NCI-H460 (cell line): ENCODE measurements at places on chromosomes 16 and 17. TPM values are rescaled to one million over a fixed set of nuclear protein-coding genes. Genes with fewer than 3 reads are reported as not detected.

GRCh38 chr16:60407034-60407433, 1629.2 kb downstream of the CDH8 start:
- no peak for DNase-seq

DNA sequence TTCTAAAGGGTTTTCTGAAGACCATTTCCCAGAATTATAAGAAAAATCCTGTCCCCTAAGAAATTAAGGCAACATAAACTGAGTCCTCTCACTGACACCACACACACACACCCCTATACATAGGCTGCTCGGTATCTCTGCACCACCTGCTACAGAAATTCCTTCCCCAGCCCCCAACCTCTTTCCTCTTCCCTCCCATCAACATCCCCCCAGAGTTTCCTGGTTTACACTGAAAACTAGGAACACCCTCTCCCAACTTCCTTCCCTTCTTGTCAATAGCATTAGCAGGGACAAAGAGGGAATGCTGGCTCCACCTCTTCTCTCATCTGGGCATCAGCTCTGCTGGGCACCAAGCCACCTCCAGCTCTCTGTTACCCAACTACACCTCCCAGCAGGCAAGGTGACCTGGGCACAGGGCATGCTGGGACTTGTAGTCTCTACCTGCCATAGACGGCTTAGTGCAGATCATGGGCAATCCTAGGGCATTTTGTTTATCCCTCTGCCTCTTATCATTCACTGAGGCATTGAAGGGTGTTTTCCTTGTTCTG, 15.7 kb downstream of the CAVIN1 start:
- DNase-seq, result no peak

DNA sequence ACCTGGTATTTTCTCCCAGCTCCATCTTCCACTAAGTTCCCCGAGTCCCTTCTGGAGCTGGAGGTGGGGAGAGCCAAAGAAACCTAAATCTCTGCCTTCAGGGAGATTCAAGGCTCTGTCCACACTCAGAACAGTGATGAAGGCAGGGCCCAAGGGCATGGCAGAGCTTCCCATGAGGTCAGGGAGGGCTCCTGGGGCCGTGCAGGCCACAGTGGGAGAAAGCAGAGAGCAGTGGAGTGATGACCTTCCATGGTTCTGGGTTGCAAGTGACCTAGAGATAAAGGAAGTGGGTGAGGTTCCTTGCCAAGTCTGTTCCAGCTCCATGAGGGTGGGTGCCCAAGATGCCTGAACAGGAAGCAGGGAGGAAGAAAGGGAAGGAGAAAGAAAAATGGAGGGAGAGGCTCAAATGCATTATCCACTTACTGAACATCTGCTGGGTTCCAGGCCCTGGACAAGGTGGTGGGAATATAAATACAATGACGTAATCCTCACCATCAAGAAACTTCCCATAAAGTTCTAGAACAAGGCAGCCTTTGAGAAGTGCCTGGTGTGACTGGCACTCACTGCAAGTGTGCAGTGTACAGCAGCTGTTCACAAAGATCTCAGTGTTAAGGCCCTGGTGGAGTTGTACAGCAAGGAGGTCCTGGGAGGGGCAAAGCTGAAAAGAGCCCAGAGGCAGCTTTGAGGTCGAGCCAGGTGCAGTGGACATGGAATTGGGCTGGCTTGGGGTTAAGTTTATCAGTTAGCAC, 13.3 kb downstream of the TBKBP1 start:
- DNase-seq, result no peak

DNA sequence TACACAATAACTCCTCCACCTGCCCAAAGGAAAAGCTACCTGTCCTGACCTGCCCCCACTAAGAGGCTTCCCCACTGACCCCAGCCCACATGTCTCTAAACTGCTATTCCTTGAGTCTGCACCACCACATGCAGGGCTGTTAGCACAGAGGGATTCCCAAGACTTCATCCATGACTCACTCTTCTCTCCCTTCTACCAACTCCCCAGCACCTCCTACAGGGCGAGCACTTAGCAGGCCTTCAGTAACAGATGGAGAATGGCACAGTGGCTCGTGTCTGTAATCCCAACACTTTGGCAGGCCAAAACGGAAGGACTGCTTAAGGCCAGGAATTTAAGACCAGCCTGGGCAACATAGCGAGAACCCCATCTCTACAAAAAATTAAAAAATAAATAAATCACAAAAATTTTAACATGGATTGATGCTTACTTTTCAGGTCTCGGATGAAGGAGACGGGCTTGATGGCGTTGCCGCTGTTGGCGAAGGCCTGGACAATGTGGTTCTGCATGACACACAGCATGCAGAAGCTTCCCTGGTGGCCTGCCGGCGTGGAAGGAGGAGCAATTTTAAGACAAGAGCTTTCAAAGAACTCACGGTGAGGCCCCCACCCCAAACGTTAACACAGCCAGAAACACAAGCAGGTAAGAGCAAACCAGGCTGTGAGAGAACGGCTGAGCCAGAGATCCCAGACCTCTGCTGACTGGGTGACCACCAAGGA, 12.0 kb downstream of the USP36 start:
- DNase-seq, result peak; percentile 33

GRCh38 chr17:73800893-73801292, 156.6 kb upstream of the SDK2 start:
- no peak for DNase-seq

DNA sequence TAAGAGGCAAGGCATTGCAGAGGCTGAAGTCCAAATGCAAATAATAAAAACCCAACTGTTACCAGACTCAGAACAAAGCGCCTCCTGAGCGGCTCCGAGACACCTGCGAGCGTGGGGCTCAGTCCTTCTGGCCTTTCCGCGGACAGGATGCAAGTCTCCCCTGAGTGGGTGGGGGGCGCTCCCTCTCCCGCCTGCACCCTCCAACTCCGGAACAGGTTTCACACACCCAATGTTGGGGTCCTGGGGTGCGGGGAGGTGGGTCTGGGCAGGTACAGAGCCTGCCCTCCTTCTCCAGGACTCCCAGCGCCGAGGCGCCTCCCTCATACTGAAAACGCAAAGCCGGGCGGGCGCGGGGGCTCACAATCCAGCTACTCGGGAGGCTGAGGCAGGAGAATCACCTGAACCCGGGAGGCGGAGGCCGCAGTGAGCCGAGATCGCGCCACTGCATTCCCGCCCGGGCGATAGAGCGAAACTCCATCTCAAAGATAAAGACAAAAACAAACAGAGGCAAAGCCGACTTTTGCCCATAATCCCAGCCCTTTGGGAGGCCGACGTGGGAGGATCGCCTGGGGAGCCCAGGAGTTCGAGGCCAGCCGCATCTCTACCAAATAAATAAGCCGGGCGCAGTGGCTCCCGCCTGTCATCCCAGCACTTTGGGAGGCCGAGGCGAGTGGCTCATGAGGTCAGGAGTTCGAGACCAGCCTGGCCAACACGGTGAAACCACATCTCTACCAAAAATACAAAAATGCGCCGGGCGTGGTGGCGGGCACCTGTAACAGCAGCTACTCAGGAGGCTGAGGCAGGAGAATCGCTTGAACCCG, 893 bp downstream of the GINS2 start:
- DNase-seq, result no peak

- DNase-seq, result peak; percentile 78
These were observed 64.6 kb downstream of the FTO start for GRCh38 chr16:53768593-53768992.

- DNase-seq, result no peak
These were observed 93.3 kb downstream of the HELZ start for GRCh38 chr17:67151717-67152116.

DNA sequence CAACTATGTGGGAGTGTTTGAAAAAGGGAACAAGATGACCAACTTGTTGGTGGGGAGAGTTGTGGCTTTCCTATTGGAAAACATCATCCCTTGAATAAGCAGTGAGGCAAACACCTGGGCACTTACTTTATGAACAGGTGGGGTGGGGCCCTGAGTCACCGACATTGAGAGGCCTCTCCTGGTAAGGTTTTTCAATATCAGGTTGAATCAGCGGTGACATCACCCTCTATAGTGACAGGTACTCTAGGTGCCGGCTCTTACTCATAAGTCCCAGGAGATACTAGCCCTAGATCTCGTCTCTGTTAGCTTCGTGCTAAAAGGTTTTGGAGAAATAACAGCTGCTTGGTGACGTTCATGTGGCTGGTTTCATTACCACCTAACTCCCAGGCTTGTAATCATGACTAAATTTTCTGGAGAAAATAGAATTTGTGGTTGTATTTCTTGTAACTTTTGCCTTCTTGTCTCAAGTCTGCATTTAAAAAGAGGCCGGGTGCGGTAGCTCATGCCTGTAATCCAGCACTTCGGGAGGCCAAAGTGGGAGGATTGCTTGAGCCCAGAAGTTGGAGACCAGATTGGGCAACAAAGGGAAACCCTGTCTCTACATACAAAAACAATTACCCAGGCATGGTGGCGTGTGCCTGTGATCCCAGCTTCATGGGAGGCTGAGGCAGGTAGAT, 19.3 kb downstream of the CDH1 start:
- no peak for DNase-seq

GRCh38 chr16:65377195-65377594, 255.3 kb upstream of the CDH11 start:
- no peak for DNase-seq

DNA sequence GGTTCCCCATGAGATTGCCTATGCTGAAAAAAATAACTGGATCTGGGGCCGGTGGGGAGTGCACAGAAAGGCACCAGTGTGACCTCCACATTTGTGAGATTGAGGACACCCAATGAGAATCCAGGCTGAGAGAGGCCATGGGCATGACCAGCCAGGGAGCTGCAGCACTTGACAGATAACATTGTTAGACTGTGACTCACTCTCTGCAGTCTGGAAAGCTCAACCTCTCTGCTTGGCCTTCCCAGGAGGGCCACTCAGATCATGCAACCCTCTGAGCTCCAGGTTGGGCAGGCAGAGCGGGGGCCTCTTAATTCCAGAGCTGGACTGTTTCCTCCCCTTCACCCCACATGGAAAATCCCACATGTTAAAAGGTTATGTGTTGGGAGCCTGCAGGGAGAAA, 30.1 kb downstream of the FZD2 start:
- peak; percentile 38 for DNase-seq

DNA sequence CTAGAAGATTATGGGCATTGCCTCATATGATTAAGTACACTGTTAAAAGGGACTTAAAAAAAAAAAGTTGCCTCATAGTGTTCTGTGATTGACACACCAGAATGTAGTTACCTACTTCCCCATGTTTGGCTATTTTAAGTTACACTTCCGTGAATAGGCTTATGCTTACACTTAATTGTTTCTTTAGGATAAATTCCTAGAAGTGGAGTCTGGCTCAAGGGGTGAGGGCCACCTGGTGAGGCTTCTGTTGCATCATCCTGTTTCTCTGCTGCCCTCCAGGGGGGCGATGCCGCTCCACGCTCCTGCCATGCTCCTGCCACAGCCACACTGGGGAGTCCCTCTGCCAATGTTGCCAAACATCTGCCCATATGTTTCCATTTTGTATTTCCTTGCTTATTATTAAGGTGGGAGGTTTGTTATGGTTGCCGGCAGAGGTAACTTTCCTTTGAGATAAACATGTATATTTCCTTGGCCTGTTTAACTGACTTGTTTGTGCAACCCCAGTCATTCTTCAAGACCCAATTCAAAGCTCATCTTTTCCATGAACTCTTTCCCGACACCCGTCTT, 73.1 kb downstream of the KSR1 start:
- DNase-seq, result peak; percentile 64

GRCh38 chr17:77549726-77550366, 408.7 kb upstream of the TNRC6C start:
- no peak for DNase-seq

- DNase-seq, result no peak
These were observed 9.7 kb downstream of the GAA start for GRCh38 chr17:80110927-80111701.

GRCh38 chr17:76131692-76132573, 9.1 kb downstream of the FOXJ1 start:
- no peak for DNase-seq

GRCh38 chr17:36727577-36727976, 126.2 kb downstream of the MRM1 start:
- no peak for DNase-seq

- DNase-seq, result no peak
These were observed 51.7 kb upstream of the SEC14L1 start for GRCh38 chr17:77089124-77089490.

DNA sequence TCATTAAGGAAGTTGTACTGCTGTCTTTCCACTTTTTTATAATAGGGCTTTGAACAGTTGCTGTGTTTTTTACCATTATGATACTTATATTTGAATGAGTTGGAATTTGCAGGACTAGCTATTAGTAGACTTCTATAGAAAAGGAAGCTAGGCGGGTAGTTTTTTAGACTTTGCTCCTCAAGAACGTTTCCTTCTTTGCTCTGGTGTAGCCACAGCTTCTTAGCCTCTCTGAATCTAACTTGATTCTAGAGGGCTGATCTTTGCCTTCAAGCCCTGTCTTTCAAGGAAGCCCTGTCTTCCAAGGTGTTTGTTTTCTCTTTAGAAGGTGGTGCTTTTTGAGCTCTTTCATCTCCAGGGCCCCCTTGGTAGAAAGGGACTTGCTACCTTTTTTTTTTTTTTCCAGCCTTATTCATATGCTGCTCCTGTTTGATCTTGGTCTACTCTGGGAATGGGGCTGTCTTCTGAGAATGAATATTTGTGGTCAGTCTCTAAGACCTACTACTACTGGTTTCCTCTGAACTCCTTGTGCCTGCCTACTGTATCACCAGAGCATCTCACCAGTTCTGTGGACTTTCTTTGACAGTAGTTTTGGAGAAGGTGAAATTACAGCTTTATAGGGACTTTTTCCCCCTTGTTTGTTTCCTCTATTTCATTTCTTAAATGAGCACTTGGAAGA, 52.3 kb upstream of the RASL10B start:
- DNase-seq, result no peak

- DNase-seq, result no peak
These were observed 8.7 kb downstream of the RPS6KB1 start for GRCh38 chr17:59901604-59902003.

GRCh38 chr16:72284042-72284789, 112.3 kb upstream of the PMFBP1 start:
- DNase-seq, result no peak

- DNase-seq, result no peak
These were observed 317.6 kb downstream of the SEC14L1 start for GRCh38 chr17:77458202-77459017.

GRCh38 chr17:80720610-80721577, 176.3 kb downstream of the RPTOR start:
- DNase-seq, result peak; percentile 76

GRCh38 chr16:19434584-19434983, 16.9 kb downstream of the TMC5 start:
- DNase-seq, result no peak

- no peak for DNase-seq
These were observed 530 bp downstream of the PCGF2 start for GRCh38 chr17:38747463-38748148.

DLX4 gene
- total RNA-seq, result 0.12 and 0.54 TPM in 2 replicates

UBFD1 gene
- 57.4 and 59.6 TPM in 2 replicates for total RNA-seq

SLC22A31 gene
- total RNA-seq, result 0.17 TPM in 1 of 2 replicates, not detected in the other

TMC8 gene
- total RNA-seq, result 0.30 TPM in 1 of 2 replicates, not detected in the other

TBC1D28 gene
- total RNA-seq, result not detected in 2 replicates

CCL3 gene
- not detected in 2 replicates for total RNA-seq

TEX19 gene
- 0.20 and 0.57 TPM in 2 replicates for total RNA-seq

CA5A gene
- total RNA-seq, result 0.10 TPM in 1 of 2 replicates, not detected in the other
